CD8-positive, alpha-beta memory T cell (primary cell): ENCODE measurements at places on chromosomes 1 and 21.

DNA sequence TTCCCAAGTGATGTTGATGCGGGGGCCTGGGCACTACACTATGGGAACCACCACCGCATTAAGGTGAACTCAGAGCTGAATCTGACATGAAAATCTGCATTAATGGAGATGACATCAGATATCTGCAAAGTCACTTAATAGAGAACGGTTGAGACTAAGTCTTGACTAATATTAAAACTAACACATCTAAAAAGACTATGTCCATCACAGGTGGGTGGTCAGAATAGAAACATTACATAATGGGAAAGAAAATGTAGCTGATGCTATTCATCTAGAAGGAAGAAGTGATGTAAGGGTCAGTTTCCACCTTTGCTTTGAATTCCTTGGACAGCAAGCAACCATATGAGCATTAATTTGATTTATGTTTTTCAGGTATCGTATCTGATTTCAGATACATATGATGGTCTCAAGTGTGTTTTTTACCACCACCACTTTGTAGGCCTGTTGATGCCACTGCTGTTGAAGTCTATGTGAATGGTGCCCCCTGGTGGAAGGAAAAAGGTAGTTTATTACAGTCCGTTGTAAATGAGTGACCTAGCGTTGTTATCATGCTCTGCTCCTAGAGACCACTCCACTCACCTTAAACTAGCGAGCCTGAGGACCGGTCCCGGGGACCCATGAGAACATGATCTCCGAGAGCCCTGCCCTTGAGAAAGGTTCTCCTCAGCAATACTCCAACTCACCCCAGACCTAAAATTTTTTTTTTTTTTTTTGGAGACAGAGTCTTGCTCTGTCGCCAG is 73.5 kb downstream of the BACH1 start:
- DNase-seq: peak; percentile 59

GRCh38 chr1:101262060-101262459 is 25.2 kb downstream of the S1PR1 start:
- no peak for DNase-seq

GRCh38 chr1:201499795-201500669 is 6.9 kb downstream of the CSRP1 start:
- no peak for DNase-seq

DNA sequence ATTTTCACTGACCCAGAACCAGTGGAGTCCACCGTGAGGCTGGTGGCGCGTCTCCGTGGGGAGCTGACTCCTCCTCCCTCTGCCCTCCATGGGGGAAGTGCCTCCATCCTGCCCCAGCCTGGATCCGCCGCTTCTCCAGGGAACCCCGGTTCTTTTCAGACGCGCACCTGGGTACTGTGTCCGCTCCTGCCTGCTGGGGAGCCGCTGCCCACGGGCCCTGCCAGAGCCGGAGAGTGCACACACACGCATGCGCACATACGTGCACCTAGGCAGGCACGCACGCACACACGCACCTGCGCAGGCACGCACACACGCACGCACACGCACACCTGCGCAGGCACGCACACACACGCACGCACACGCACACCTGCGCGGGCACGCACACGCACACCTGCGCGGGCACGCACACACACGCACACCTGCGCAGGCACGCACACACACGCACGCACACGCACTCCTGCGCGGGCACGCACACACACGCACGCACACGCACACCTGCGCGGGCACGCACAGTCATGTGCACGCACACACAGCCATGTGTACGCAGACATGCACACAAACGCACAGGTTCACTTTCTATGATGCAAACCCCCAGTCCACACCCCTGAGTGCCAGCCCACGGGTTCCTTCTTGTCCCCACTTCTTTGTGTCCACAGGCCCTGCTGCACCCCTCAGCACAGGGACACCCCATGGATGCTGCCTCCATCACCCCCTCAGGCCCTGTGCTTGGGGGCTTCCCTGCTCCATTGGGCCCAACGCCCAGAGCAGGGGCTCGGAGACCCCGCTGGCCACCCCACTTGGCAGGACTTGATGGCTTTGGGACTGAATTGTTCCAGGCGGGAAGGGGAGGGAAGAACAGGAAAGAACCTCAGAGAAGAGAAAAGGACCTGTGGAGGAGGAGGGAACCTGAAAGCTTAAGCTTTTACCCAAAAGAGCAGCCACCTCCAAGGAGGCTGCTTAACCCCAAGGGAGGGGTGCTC is 42.7 kb downstream of the MORN1 start:
- DNase-seq: no peak

- no peak for DNase-seq
These were observed 1.6 kb upstream of the DDX59 start for GRCh38 chr1:200671235-200671786.

GRCh38 chr1:161258439-161259344 is at the start of gene PCP4L1:
PCP4L1 (plus strand) TSS chr1:161258745; CDS start chr1:161258975, 230 bp downstream.
- peak; percentile 34 for DNase-seq

DNA sequence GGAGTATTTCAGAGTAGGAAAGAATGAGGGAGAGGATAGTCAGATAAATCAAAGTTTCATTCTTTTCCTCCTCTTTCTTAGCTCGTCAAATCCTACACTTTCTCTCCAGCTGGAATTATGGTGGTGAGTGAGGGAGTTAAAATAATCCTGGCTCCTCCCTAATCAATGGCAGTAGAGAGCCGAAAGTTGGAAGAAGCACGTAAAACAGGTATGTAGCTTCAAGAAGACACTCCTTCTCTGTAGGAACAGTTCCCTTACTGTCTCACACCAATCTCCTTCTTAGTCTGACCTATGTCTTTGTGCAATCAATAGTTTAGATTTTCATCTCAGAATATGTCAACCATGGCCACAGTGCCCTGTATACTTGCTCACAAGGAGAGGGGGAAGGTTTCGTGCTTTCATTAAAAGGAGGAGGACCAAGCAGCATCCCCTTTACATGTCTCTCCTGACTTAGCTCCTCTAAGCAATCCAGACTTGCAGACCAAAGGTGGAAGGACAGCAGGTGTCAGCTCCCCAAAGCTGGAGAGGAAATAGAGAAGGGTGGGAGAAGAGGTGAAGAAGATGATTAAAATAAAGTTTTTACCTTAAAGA is 878 bp downstream of the MINDY1 start:
- DNase-seq: no peak

DNA sequence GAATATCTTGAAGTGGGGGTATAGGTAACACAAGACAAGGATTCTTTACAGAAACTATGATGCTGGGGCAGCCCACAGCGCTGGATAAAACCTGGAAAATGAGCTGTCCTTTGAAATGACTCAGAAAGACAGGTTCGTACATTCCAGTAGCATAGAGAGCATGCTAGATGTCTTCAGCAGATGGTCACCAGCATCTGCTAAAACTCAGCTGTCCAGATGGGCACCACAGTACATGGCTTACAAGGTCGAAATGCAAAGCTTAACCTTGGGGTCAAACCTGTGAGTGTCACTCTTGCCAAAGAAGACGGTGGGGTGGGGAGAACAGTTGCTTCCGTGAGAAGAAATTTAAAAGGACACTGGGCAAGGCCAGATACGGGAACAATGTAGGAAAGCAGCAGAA is 41.3 kb upstream of the TRIM45 start:
- no peak for DNase-seq

DNA sequence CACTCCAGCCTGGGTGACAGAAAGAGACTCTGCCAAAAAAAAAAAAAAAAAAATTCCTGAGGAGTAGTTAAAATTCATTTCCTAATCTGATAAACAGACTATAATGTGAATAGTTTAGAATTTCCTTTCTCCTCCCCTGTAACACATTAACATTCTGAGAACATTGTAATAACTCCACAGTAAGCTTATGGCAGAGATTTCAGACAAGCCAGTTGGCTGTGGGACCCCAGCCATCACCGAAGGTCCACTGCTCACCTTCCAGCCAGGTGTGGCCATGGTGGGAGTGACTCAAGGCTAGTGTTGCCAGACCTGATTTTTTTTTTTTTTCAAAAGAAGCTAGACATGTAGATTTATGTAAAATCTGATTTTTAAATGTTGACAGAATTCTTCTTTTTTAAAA is 11.8 kb downstream of the KANK4 start:
- DNase-seq: no peak

GRCh38 chr1:211305044-211305443 is 21.6 kb upstream of the TRAF5 start:
- DNase-seq: no peak

DNA sequence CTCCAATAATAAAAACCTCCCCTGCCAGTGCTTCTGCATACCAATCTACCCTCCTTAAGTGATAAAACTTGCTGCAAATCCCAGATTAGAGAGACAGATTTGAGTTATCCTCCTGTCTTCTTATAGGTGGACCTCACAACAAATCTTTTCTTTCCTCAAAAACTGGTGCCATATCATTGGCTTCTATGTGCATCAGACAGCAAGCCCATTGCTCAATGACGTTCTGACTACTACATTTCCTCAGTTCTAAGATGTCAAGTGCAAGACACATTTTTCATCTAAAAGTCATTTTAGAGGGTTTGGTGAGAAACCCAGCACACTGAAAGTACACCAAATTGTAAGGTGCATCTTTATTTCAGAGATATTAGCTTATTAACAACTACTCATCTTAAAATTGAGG is 107.8 kb upstream of the VAV3 start:
- no peak for DNase-seq

DNA sequence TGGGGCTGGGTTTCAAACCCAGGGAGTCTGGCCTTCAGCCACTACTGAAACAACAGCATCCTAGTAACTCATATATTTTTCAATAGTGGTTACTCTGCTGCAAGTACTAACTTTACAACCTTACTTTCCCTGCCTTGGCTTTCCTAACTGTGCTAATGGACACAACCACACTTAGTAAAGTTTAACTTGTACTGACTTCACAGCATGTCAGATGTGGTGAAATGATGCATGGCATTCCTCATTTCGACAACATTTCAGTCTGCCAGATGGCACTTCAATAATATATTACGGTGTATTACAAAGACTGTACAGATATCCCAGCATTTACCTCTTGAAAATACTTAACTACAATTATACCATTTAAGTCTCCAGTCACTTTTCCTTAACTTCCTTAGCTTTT is 27.8 kb downstream of the LRRC7 start:
- no peak for DNase-seq

DNA sequence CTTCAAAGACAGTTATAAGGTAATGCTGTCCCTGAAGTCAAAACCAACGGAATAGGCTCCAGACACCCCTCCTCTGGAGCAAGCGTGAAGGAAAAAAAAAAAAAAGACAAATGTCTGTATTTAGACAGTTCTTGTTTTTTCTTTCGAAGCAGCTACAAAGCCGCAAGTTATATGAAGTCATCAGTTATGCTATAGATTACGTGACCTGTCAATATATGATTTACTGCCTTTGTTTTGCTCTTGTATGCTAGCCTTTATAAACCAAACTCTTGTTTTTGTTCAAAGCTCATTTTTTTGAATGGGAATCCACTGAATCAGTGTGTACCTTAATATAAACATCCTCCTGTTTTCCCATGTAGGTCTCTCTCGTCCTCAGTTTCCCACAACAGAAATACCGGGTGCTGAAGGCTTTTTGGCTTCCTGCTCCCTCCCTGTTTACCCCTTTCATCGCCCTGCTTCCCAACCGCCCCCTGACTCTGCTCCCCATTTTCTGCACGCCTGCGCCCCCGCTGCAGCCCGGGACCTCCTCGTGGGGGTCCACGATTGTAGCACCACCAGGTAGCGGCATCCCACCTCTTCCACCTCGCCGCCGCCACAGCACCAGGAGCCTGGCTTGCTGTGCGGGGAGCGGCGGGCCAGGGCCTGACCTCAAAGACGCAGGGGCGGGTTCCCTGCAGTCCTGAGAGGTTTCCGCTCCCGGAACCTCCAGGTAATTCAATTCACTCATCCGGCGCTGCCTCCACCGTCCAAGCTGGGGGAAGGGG is 5.2 kb upstream of the ZNF678 start:
- no peak for DNase-seq

DNA sequence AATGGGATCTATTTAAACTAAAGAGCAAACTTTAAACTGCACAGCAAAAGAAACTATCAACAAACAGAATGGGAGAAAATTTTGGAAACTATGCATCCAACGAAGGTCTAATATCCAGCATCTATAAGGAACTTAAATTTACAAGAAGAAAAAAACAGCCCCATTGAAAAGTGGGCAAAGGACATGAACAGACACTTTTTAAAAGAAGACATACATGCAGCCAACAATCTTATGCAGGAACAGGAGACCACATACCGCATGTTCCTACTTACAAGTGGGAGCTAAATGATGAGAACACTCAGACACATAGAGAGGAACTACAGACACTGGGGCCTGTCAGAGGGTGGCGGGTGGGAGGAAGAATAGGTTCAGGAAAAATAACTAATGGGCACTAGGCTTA is 149.6 kb downstream of the RPS6KC1 start:
- DNase-seq: no peak

DNA sequence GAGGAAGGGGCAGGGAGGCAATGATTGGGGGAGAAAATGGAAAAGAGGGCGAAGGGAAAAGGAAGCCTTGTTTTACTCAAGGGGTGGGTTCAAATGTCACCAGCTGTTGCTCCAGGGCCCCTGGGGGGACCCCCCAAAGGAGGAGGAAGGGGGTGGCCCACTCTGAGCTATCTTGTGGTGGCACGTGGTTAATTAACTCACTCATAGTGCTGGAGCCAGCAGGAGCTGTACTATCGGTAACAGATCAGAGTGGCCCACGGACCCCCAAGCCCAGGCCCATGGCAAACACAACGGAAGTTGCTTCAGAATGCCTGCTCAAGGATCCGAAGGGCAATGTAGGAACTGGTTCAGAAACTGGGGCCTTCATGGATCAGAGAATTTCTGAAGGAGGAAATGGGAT is 7.2 kb downstream of the TFF2 start:
- no peak for DNase-seq

DNA sequence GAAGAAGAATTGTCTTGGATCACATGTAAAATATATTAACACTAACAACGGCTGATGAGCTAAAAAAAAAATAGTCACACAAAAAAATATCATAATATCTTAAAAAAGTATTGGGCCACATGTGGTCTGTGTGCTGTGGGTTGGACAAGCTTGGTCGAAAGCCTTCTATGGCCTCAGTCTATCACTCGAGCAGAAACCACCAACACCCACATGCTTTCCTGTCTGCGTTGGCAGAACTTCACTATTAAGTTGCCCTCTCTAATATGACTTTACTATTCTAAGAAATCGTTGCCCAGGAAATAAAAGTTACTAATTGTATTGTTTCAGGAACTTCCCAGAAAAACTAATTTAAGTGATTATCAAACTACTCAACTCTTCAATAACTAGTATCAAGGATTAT is 28.2 kb upstream of the ETS2 start:
- DNase-seq: no peak

- DNase-seq: no peak
These were observed 67.5 kb downstream of the RGL1 start for GRCh38 chr1:183872403-183872802.

- peak; percentile 41 for DNase-seq
These were observed 552 bp upstream of the ZNF496 start for GRCh38 chr1:247332215-247332622.

GRCh38 chr1:201456499-201457309 is 12.3 kb downstream of the PHLDA3 start:
- no peak for DNase-seq

- DNase-seq: no peak
These were observed 50.1 kb downstream of the ZNF281 start for GRCh38 chr1:200359610-200360163.

GRCh38 chr1:37509181-37509580 is 5.4 kb downstream of the MEAF6 start:
- no peak for DNase-seq
